IMR-90 (cell line): ENCODE measurements at places on chromosomes 5 and 9.

GRCh38 chr5:35095366-35095765 lies 47.6 kb upstream of the AGXT2 start:
- DNase-seq = no peak

DNA sequence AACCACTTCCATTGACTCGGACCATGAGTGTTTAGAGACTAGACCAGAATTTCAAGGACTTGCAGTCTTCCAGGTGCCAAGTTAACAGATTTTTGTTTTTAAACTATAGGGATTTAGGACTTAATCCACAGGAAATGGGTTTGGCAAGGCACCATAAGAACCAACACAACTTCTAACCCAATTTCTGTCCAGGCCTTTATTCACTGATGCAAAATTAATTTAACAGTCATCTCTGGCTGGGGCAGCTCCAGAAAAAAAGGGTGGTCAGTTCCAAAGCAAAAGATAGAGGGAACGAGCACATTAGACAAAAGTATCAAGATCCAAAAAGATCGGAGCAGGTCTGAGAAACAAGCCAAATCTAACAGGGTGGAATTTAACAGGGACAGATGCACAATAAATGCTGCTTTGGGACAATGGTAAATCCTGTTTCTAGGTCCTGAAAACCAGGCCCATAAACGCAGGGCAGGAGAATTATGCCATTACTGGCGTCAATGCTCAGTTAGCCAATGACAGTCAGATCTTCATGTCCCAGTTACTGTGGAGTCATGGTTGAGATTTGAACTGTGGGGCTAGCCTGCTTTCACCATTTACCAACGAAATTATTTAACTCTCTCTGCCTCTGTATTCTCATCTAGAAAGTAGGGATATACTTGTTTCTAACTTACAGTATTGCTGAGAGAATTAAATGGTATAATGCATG lies 590.8 kb upstream of the BRINP1 start:
- DNase-seq = no peak

- no peak for DNase-seq
Observed at GRCh38 chr5:145889611-145890010, 16.8 kb upstream of the GRXCR2 start.

DNA sequence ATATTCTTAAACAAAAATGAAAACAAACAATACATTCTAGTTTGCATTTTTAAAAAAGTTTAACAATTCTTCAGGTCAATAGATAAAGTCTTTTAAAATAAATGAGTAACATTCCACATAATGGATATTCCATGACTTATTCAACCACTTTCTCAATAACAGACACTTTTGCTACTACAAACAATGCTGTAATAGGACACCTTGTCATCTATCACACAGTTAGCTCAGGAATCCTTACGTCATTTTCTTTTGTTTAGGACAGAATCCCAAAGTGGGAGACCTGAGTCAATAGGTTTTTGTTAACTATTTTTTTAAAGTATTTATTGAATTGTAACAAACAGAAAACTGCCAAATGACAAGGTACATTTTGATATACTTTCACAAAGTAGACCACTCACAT lies 72.5 kb downstream of the CEP120 start:
- peak; percentile 49 for DNase-seq

DNA sequence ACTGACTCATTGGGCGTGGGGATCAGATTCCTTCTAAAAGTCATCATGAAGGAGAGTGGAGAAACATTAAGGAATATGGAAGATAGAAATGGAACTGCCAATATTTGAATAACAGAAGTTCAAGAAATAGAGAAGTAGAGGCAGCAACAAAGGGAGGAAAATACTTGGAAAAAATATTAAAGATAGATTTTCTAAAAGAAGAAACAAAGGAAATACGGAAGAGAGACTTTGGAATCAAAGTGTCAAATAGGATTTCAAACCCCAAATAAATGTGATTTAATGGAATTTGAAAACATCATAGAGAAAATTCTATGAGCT lies 605.1 kb upstream of the KLF4 start:
- peak; percentile 17 for DNase-seq

- DNase-seq = no peak
Observed at GRCh38 chr5:156888520-156888919, 38.4 kb downstream of the PPP1R2B start.
